Right lung (tissue), 10 donors: ENCODE measurements at places on chromosomes 13 and 19.

DNA sequence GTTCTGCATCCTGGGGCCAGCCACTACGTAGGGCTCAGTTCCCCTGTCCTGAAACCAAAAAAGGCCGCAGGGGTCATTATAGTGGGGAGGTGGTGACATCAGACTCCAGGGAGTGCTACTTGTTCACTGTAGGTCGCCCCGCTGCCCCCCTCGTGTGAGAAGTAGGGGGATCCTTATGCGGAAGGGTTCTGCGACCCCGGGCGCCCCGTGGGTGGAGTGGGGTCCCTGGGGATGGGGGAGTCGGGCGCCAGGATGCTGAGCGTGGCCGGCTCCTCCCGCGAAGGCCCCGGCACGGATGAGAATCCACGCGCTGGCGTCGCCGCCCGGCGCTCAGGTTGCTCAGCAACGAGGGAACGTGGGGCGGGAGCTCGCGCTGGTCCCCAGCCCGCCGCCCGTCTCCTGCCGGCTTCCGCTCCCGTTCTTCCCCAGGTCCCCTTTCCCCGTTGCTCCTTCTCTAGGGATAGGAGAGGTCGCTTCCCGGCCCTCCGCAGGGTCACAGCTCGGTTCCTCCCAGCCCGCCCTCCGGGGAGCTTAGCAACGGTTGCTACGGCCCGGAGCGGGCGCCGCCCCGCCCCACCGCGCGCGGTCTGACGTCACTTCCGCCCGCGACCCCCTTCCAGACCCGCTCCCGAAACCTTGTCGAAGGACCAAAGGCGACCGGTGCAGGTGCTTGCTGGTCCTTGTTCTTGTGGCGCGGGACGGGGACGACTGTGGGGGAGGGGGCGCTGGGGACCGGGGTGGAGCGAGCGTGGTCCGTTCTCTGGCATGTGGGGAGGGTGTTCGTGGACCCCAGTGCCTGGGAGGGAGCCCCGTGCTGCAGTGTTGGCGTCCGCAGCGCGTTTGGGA lies at the start of gene NAT14:
TSS of gene NAT14 (plus strand) at position 596 of the 846 bp plus-strand sequence. CDS start 521 bp downstream, outside the sequence.
- peak; percentile 77 for DNase-seq

GRCh38 chr13:69912630-69913029 lies 195.0 kb upstream of the ATXN8OS start:
- no peak for DNase-seq

DNA sequence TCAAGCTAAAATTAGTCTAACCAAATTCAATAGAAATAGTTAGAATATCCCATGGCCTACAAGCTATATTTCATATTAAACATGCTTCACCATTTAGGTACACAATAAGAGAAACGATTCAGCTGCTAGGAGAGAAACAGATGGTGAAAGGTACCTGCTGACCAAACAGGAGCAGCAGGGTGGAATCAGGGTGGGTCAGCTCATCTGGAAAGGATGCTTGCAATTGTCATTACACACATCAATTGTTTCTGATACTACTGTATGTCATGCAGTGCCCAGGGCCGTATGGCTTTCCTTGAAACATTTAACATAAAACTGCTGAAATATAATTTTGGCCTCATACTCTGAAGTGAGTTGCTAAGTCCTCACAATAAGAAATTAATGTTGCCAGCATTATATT lies 776.0 kb downstream of the DACH1 start:
- no peak for DNase-seq

DNA sequence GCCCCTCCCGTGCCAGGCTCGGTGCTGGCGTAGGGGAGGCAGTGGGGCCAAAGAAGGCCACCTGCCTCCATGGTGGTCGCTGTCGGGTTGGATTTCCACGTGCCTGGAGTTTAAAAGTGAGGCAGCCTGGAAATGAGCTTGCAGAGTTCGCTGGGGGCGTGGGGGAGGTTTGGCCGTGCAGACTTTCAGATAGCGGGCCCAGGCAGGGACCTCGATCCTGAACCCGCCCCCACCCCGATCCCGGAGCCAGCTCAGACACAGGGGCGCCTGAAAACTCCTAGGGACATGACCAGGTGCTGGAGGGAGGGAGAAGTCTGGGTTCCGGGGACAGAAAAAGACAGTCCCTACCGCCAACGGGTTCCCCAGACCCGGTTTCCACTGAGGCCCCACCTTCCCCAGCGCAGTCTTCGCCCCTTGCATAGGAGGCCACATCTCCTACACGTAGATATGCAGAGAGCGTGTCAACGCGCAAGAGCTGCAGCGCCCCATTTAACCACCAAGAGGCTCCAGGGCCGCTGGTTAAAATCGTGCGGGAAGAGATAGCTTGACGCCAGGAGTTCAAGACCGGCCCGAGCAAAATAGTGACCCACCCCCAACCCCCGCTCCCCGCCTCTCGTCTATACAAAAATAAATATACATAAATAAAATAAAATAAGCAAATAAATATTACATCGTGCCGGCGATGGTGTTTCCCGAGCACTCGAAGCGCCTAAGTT lies 8.5 kb downstream of the CCDC8 start:
- DNase-seq, result peak; percentile 64

- DNase-seq, result no peak
Measured at GRCh38 chr19:882871-883497, 10.0 kb downstream of the MED16 start.

DNA sequence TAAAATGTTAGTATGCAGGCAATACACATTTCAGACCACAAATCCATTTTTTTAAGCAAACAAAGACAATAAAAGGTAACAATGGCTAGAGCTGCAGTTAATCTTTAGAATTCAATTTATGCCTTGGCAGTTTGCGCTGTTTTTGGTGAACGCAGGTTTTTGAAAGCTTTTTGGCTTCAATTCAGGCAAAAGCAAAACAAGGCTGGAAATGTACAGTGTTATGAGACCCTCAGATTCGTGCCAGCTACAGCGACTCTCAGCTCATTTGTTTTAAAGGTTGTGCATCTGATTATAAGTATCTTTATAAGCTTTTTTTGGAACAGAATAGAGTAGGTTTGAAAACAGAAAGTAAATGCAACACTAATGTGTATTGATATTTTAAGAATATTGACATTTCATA lies 63.6 kb upstream of the SOX1 start:
- no peak for DNase-seq

- DNase-seq, result no peak
Measured at GRCh38 chr19:12837225-12837624, 1.1 kb upstream of the MAST1 start.
